Left lung (tissue), 14 donors: ENCODE measurements at places on chromosomes 5 and 9.

DNA sequence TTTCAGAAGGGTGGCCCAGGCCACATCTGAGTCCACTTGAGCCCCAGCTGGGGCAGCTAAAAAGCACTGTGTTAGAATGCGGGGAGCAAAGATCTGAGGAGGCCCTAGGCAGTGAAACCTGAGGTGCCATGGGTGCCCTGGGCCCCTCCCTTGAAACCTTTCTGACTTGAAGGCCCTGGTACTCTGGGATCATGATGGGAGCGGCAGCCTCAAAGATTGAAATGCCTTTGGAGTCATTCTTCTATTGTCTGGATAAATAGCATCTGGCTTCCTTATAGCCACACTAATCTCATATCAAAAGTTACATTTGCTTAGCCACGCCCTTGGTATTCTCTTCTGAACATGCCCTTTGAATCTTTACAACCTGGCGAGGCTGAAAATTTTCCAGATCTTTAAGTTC lies 7.7 kb upstream of the SEMA5A start:
- DNase-seq = no peak
- H3K27me3 ChIP-seq = no peaks in the 10 kb centered on the region
- H3K36me3 ChIP-seq = peaks cover 13% of the 10 kb centered on the region

DNA sequence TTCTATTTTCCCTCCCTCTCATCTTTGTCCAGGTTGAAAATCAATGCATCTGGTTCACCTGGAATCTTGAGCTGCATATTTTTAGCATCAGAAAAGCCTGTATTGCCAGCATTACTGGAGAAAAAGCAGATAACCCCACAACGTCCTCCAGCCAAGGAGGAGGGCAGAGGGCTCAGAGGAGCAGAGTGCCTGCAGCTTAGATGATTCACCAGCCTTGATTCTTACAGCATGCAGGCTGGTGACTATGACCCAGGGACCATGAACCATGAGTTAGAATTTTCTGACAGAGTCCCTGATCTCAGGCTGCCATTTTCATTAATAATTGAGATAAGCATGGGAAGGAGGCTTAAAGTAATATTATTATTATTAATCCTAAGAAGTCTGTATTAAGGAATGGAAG lies 278.2 kb downstream of the BRINP1 start:
- no peak overlapping the region for H3K27ac ChIP-seq
- H3K4me3 ChIP-seq = no peak overlapping the region
- no peaks in the 10 kb centered on the region for H3K27me3 ChIP-seq
- H3K36me3 ChIP-seq = no peaks in the 10 kb centered on the region

DNA sequence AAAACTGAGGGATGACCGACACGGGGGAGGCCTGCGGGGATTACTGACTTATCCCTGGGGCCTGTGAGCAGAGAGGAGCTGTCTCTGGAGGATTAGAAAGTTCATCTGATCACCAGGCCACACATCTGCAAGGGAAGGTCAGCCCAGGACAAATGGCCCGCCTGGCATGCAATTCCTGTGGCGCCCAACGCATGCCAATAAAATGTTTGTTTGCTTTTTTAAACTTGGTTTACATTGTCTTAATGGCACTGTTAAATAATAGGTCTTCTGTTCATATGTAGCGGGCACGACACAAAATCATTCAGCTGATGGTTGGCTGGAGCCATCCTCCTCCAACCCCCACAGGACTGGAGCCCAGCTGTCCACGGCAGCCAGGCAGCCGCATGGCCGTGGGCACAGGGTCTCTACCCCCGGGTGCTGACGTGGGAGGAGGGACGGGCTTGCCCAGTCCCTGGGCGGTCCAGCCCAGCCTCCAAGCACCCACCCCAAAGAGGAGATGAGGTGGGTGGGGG lies 41.0 kb upstream of the SLC12A7 start:
- no peak for DNase-seq
- H3K4me1 ChIP-seq = peaks cover 14% of the 10 kb centered on the region
- H3K4me3 ChIP-seq = no peak overlapping the region
- no peak overlapping the region for H3K27ac ChIP-seq
- H3K36me3 ChIP-seq = no peaks in the 10 kb centered on the region

GRCh38 chr9:35996358-35996970 lies 38.5 kb upstream of the OR2S2 start:
- H3K4me3 ChIP-seq = no peak overlapping the region
- no peaks in the 10 kb centered on the region for H3K4me1 ChIP-seq
